Cerebellar cortex (tissue), 1 donor: ENCODE measurements at places on chromosomes 11 and 22.

DNA sequence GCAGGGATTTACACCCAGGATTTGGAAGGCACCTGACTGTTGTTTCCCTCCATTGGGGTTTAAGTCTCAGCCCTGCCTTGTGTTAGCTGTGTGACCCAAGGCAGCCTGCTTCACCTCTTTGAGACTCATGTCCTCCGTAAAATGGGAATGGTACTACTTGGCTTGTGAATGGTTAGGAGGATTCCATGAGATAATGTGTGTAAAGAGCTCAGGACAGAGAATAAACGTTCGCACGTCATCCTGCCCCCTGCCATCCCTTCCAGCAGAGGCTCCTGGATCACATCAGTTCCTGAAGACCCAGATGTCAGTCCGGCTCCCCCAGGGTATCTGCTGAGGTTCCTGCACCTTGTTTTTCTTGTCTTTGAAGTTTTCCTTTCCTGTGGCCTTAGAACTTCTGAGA is 16.8 kb upstream of the ACCSL start:
- DNase-seq, result no peak

DNA sequence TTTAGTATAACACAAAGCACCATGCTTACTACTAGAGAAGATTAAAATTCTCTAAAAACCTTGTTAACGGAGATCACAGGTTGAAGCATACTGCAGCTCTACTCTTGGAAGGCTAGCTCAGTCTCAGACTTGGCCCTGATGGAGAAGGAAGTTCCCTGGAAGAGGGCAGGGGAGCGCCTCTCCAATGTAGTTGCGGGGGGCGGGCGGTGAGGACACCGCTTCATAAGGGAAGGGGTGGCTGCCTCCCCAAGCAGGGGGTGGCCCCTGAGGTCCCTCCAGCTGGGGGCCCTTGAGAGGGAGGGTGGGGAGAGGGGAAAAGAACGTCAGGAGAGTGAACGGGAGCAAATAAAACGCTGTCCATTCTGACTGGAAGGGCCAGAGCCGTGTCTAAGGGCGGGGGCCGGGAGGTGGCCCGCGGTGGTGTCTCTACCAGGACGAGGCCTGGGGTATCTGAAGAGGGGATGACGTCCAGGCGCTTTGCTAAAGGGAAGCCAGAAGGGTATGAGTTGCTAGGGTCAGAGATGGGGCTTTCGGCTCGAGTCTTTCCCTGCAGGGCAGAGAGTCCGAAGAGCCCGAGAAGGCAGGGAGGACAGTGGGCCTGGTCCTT is 553 bp upstream of the USP47 start:
- peak; percentile 69 for DNase-seq

- DNase-seq, result no peak
Measured at GRCh38 chr11:10650630-10651029, 42.9 kb downstream of the IRAG1 start.

DNA sequence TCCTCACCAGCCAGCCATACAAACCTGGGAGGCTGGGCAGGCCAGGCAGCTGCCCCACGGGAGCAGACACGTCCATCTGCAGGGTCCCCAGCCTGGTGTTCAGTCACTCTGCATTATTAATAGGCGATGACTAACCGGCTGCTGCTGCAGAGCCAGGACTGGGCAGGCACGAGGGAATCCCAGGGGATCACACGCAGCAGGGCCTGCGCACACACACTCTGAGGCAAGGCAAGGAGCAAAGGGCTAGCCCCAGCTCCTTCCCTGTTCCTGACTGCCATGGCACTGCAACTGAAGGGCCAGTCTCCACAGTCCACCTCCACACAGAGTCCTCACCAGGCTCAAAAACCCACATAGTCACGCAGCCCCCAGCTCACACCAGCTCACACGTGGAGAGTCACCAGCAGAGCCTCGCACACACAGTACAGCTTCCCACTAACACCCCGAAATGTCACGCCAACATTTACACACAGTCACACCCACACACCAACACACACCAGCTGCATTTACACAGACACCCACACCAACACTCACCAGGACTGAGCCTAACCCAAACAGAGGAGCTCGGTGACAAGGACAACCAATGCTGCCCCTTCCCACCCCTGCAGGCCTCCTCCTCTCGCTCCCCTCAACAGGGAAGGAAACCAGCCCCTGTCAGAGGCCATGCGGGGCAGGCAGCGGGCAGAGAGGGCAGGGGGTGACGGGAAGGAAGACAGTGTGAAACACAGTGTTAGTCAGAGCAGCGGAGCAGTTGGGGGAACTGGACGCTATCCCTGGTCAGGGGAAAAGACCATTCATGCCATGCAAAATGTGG is 47.3 kb downstream of the NRXN2 start:
- DNase-seq, result no peak

DNA sequence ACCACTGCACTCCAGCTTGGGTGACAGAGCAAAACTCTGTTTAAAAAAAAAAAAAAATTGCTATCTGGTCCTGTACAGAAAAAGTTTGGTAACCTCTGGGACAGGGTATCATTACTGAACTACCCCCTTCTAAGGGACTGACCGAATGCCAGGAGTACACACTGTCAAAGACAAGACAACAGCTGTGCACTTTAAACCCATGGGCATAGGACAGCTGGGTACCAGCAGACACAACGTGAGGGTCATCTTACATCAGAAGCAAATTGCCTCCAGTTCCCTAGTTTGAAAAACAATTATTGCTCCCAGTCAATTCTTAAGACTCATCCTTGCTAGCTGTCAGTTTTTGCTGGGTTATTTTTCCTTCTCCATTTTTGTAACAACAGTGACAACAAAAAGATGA is 17.8 kb downstream of the CD59 start:
- no peak for DNase-seq

GRCh38 chr11:106397787-106398501 is 320.5 kb downstream of the AASDHPPT start:
- DNase-seq, result peak; percentile 67

GRCh38 chr22:39439170-39439569 is 17.6 kb upstream of the MGAT3 start:
- no peak for DNase-seq

DNA sequence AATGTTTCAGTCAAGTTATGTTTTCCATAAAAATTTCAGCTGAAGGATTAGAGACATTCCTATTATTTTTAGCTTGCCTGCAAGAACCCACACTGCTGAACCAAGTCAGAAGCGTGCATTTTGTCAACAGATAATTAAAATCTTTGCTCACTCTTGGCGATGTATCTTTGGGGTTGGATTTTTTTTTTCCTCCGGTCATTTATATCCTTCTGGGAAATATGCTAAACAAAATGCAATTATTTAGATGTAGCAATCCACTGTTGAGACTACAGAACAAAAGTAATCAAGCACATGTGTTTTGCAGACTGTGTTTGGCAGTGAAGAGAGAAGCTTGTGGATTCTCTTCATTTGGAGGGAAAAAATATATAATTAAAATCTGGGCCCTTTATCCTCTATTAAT is 15.3 kb upstream of the NELL1 start:
- no peak for DNase-seq

GRCh38 chr11:102784380-102784779 is 4.0 kb upstream of the MMP10 start:
- DNase-seq, result no peak

DNA sequence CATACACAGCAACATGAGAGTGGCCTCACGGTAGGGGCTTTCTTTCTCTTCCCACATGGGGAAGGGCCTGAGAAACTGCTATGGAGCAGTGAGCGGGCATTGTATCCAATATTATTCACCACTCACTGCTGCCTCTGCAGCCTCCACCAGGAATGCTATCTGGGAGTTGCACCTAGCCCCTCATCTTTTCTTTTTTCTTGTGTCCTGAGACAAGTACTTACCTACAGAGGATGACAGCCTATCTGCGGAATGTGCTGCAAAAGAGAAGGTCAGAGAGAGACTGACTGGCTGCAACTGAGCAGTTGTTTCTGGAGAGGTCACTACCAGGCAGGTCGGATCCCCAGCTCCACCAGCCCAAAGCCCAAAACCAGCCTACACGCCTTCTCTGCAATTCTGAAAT is 52.1 kb upstream of the HTATIP2 start:
- DNase-seq, result no peak

GRCh38 chr22:17779286-17780115 is 5.2 kb upstream of the BID start:
- no peak for DNase-seq

- DNase-seq, result peak; percentile 90
Measured at GRCh38 chr11:33773987-33774735, at the start of gene FBXO3. TSS of gene FBXO3 (minus strand) at chr11:33774520. CDS start at chr11:33774497, 23 bp downstream.

GRCh38 chr11:71114124-71114851 is 138.1 kb downstream of the SHANK2 start:
- no peak for DNase-seq

DNA sequence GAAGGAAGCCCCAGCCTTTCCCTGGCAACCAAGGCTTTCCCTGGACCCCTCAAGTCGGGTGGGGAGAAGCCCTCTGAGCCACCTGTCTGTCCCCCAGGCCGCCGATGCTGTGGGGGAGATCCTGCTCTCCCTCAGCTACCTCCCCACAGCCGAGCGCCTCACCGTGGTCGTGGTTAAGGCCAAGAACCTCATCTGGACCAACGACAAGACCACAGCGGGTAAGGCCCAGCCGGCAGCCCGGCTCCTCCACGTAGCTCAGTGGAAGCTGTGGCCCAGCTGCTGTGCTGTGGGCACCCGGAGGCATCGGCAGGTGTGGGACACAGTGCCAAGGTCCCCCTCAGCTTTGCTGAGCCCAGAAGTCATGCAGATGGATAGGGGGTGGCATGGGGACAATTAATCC is 12.2 kb upstream of the RHOD start:
- DNase-seq, result no peak

DNA sequence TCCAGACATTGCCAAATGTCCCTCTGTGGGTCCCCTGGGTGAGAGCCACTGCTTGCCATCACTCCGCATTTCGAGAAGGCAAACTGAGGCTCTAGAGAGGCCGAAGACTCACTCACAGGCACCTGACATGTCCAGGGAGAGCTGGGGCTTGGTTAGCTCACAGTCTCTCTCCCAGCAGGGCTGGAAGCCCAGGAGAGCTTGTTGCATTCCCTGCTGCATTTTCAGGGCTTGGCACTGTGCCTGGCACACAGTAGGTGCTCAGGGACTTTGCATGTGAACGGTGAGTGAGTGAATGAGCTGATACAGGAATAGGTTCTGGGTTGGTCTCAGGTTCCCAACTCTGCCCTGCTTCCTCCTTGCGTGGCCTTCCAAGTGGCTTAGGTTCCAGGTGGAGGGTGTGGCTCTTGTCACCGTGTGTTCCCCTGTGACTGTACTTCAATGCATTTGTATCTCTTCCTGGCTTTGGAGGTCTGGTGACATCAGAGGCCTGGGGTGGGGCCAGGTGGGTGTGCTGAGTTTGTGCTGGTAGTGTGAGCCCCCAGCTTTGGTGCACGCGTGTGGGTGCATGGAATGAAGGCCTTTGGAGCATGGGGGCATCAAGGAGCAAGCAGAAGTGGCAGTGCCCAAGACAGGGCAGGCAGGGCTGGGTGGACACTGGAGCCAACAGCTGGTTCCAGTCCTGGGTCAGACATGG is 18.4 kb upstream of the SMIM38 start:
- no peak for DNase-seq

DNA sequence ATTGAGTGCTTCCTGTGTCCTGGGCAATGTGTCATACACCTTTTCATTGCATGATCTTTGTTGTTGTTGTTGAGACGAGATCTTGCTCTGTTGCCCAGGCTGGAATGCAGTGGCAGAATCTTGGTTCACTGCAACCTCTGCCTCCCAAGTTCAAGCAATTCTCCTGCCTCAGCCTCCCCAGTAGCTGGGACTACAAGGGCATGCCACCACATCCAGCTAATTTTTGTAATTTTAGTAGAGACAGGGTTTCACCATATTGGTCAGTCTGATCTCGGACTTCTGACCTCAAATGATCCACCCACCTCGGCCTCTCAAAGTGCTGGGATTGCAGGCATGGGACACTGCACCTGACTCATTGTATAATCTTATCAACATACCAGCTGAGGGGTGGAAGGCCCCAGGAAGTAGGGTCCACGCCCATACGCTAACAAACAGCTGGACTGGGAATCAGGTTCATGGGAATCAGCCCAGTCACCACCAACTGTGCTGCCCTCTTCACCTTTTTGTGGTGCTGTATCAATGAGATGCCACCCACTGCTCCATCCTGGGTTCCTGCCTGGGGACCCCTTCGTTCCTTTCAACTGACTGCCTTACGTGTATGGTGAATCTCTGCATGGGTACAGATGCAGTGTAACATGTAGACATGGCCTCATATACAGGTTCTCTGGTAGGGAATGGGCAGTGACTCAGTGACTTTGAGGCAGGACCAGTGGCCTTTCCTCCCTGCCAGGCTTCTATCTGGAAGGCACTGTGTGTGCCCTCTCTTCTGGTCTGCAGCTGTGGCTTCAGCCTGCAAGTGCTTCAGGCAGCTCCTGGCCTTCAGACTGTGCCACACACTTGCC is 32.5 kb upstream of the YWHAH start:
- no peak for DNase-seq

GRCh38 chr22:29202212-29203192 is 3.2 kb upstream of the EMID1 start:
- no peak for DNase-seq

- no peak for DNase-seq
Measured at GRCh38 chr11:45652781-45653180, 12.6 kb downstream of the CHST1 start.

- DNase-seq, result no peak
Measured at GRCh38 chr11:121482231-121483129, 29.7 kb upstream of the SORL1-AS1 start.

GRCh38 chr11:57761301-57762234 is at the start of gene CTNND1:
TSS of gene CTNND1 (plus strand) at chr11:57761802. CDS start at chr11:57791479, 29,677 bp downstream.
- peak; percentile 98 for DNase-seq

DNA sequence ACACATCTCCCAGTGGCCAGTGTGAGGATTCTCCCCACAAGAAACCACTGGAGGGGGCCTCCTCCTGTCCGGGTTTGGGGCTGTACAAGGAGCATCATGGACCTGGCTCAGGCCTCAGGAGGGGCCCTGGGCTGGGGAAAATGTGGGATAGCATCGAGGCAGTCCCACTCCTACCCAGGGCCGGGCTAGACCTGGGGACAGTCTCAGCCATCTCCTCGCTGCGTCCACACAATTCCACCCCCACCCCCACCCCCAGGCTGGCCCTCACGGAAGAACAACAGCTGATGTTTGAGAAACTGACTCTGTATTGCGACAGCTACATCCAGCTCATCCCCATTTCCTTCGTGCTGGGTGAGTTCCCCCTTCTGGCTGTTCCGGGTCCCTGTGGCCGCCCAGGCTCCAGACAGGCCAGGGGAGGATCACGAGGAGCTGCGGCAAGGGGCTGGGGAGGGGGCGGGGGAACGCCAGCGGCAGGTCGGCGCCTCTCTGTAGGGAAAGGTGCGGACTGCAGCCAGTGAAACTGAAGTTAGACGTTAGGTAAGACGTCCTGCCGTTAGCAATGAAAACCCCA is 4.8 kb downstream of the BEST1 start:
- no peak for DNase-seq

DNA sequence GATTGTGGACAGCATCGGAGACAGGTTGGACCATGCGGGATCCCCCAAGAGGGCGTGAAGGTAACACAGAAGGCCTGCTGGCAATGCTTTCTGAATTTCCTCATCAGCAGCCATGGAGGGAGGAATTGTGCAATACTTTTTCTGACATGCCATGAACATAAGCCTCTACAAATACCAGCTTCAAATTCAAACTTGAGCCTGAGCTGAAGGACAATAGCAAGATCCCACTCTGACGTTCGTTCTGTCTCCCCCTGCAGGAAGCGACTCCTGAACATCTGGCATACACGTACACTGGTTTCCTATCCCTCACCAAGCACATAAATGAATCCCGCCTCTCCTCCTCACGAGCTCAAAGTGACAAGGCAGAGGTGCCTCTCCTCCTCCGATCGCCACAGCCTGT is 312.2 kb downstream of the BRD1 start:
- no peak for DNase-seq
